Fibroblast of skin of abdomen (primary cell): ENCODE measurements at places on chromosomes 13 and 19.

- DNase-seq: no peak
Measured at GRCh38 chr13:39959497-39960144, 304.2 kb downstream of the COG6 start.

- DNase-seq: no peak
Measured at GRCh38 chr13:40191186-40191980, 475.1 kb downstream of the FOXO1 start.

- DNase-seq: no peak
Measured at GRCh38 chr19:16014923-16015804, 61.1 kb upstream of the TPM4 start.

DNA sequence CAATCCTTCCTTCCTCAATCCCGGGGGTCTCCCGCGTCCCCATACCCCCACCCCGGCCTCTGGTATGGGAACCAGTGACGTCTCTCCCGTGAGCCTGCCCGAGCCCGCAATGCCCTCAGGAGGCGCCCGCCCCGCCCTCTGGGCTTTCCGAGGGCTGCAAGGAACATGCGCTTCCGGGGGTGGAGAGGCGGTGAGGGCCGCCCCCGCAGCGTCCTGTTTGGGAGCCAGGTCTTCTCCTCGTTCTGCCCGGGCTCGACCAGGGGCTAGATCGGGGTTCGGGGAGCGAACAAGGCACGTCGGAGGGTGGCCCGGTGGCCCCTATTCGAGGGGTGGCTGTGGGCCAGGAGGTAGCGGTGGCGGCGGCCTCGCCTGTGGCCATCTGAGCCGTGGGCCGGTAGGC lies 6.6 kb upstream of the TEX101 start:
- no peak for DNase-seq

DNA sequence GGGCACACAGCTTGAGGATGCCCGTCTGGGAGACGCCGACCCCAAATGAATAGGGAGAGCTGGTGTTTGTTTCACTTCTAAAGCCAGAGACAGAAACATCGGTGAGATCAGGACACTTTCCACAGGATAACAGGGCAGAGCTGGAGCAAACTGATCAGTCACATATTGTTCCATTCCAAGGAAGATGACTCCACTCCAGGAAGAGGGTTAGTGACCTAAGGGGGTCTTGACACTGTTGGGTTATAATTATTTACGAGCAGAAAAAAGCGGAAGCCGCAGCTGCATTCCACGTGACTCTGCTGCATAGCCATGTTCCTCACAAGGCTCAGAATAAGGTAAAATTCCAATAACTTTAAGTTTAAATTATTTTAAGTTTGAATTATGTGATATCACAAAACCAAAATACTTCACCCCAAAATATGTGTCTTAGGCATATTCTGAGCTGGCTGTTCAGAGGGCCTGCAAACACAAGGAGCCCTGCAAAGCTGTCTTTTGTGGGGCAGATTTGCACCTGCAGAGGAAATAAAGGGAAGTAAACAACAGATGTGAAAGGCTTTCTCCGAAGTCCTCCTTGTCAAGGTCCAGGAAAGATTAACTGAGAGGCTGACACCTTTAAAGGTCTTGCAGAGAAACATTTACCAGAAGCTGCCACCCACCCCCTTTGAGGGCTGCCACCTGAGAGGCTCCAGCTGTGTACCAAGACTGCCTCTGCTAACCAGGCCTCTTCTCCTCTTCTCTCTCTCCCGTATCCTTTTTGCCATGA lies 819.2 kb downstream of the UQCRFS1 start:
- DNase-seq: peak; percentile 23

- DNase-seq: no peak
Measured at GRCh38 chr19:46197314-46198070, 32.0 kb upstream of the IGFL1 start.

DNA sequence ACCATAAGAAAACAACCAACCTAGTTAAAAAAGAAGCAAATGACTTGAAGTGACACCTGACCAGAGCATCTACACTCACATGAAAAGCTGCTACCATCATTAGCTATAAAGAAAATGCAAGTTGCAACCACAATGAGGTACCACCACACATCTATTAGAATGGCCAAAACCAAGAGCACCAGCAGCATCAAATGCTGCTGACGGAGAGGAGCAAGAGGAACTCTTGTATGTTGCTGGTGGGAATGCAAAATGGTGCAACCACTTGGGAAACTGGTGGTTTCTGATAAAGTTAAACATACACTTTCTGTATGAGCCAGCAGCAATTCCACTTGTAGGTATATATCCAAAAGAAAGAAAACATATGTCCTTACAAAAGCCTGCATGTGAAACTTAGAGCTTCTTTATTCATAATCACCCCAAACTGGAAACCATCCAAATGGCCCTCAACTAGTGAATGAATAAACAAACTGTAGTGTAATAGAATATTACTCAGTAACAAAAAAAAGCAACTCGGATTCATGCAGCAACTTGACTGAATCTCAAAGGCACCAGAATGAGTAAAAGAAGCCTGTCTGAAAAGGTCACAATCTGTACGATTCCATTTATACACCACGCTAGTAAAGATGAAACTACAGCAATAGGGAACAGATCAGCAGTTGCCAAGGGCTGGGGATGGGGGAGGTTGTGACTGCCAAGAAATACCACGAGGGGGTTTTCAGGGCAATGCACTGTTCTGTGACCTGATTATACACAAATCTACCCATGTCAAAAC lies 60.9 kb upstream of the RANBP3 start:
- no peak for DNase-seq

DNA sequence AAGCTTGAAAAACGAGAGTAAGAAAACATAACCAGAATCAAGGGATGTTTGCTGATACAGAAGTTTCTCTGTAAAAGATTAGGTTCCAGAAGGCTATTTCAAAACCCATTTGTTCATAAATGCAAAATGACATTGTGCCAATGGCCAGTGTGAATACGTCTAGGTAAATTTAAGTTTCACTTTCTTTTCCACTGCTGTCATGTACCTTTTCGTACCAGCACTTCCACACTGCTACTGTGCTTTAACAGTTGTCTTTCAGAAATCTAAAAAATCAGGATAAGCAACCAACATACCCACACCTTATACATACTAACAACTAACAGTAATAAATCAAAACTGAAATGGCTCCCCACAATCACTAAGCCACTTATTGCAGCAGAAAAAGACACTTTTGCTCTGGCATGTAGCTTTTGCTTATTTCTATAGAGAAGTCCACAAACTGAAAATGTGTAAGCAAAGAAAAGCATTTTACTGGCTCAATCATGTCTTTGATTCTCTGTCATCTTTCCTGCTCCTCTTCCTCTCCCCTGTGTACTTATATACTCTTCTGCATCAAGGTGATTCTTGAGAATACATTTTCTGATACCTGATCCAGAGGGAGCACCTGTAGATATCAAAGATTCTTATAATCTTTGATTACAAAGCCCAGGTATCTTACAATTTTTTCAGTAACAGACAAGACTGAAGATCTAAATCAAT lies 34.3 kb downstream of the ELF1 start:
- DNase-seq: no peak

GRCh38 chr13:39531646-39532045 lies 71.3 kb downstream of the LHFPL6 start:
- DNase-seq: peak; percentile 41

- DNase-seq: no peak
Measured at GRCh38 chr13:23695711-23696464, 125.7 kb downstream of the TNFRSF19 start.

DNA sequence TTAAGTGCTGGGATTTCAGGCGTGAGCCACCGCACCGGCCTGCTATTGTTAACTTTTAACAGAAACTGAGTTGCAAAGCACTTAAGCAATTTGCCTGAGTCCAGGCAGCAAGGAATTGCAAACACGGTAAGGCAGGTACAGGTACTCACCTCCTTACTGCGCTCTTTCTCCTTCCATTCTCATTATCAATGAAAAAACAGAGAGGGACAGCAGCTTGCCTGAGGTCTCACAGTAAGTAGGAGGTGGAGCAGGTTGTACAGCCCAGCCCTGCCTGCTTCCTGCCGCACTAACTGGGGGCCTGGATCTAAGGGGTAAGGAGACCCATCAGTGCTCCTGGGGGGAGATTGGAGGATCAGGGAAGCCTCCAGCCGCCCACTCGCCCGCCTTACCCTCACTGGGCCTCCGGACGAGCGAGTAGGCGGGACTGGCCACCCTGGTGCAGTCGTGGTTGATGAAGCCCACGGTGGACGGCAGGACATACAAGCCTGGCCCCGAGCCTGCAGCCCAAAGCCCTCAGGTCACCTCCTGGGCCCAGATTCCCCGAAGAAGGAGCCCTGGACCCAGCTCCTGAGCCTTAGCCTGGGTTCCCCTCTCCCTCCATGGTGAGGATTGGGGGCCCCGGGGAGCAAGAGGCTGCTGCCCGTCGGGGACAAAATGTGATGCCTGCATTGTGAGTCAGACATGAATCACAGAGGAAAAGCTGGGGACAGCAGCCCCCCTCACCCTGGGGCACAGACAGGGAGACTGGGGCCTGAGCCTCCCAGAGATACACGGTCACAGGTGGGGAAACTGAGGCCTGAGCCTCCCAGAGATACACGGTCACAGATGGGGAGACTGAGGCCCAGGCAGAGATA lies 11.4 kb upstream of the SHC2 start:
- DNase-seq: no peak

GRCh38 chr13:95155093-95155492 lies 146.2 kb downstream of the ABCC4 start:
- peak; percentile 6 for DNase-seq

GRCh38 chr19:13016628-13017305 lies 21.5 kb downstream of the NFIX start:
- DNase-seq: no peak

GRCh38 chr13:74114641-74115040 lies 19.6 kb downstream of the KLF12 start:
- DNase-seq: no peak

DNA sequence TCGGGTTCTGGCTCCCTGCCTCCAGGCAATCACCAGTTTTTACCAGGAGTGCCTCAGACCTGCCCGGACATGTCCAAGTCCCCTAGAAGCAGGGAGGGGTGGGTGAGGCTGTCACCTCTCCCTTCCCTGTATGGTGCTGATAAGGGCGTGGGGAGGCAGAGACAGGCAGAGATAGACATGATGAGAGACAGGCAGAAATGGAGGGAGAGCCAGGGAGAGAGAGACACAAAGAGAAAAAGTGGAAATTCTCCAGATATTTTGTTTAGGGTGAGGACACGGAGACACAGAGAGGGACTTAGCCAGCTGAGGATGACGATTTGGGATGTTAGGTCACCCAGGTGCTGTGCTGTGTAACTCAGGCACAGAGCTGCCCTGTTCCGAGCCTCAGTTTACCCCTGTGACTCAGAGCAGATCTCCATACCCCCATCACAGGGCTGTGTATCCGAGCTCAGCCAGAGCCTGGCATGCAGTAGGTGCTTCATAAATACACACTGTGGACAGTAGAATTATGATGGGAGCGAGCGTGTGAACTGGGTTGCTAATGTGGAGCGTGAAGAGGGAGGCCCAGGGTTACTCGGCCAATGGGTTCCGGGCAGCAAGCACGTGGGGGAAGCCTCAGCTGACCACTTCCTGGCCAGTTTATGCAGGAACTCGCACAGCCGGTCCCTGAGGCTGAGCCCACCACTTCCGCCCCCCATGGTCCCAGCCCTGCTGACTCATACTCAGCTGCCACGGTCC lies 11.9 kb upstream of the GDF15 start:
- DNase-seq: peak; percentile 96

GRCh38 chr13:111282997-111283396 lies 37.4 kb upstream of the TEX29 start:
- DNase-seq: no peak

DNA sequence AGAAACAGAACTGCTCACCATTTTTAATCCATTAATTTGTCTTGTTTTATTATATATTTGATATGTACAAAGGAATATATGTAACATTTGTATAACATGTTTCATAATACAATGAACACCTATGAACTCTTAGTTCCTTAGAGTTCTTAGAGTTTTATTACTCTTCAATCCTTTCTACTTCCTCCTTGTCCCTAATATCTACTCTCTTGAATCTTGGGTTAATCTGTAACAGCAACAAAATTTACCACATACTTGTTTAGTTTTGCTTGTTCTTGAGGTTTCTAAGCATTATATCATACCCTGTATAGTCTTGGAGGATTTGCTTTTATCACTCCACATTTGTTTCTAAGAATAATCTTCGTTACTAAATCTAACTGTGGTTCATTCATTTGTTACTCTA lies 151.4 kb downstream of the PDS5B start:
- DNase-seq: no peak

DNA sequence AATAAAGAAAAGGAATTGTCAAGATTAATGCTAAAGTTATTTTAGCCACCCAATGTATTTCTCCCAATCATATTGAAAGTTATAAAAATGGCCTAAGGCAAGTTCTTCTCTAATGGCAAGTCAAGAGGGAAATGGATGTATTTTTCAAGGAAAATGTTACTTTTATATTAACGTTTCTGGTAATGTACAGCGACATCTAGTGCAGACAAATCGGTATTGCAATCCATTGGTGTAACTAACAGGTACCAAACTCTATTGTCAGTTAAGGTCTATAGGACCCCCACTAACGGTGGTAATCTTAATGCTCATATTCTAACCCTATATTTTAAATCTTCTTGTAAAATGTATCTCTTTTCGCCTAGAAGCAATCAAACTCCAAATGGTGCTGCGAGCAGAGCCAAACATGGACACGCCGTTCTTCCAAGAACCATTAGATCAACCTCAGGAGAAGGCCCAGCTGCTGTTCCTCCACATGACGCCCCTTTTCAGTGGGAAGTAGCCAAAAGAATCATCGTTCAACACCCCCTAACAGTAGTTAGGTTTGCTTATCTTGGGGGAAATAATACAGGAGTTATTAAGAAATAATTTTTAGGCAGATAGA lies 98.5 kb upstream of the PABPC3 start:
- peak; percentile 13 for DNase-seq

DNA sequence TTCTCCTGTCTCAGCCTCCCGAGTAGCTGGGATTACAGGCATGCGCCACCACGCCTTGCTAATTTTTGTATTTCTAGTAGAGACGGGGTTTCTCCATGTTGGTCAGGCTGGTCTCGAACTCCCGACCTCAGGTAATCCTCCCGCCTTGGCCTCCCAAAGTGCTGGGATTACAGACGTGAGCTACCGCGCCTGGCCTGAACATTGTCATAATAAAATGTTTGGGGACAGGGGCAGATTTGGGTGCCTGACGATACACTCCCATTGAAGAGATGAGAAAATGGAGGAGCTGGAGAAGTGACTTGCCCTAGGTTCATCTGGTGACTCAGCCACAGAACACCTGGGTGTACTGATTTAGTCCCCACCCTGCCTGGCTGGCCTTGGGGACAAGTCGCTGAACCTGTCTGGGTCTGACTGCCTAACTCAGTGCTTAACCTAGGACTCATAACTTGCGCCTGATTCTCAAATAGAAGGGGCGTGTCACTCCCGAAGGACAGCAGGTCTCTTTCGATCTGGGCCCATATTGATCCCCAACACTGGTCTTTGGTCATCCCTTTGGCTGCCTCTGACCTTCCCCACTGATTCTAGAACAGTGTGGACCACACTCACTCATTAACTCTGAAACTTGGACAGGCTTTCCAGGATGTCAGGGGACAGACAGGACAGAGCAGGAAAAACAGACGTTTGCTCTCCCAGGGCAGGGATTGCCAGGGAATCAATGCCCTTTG lies 7.6 kb upstream of the BICRA start:
- no peak for DNase-seq

- no peak for DNase-seq
Measured at GRCh38 chr13:71759651-71760511, 107.1 kb downstream of the DACH1 start.

- no peak for DNase-seq
Measured at GRCh38 chr13:107203146-107203847, 635.4 kb upstream of the ARGLU1 start.

GRCh38 chr13:93709506-93710244 lies 483.1 kb downstream of the GPC6 start:
- DNase-seq: peak; percentile 66
